ENCODE measurements at places on chromosomes 16 and 17. TPM values are rescaled to one million over a fixed set of nuclear protein-coding genes. Genes with fewer than 3 reads are reported as not detected.
A peak's percentile ranks its signal among the peaks of the same experiment; 100 is the strongest.

GRCh38 chr17:60599220-60599619, 773 bp upstream of the PPM1D start:
- no peak for DNase-seq

- DNase-seq: no peak
Observed at GRCh38 chr16:66741169-66741900, 10.1 kb downstream of the DYNC1LI2 start.

The IGF2BP1 gene
- not detected for total RNA-seq

The TEX14 gene
- 0.50 TPM for total RNA-seq

The CD300LG gene
- total RNA-seq: not detected

DNA sequence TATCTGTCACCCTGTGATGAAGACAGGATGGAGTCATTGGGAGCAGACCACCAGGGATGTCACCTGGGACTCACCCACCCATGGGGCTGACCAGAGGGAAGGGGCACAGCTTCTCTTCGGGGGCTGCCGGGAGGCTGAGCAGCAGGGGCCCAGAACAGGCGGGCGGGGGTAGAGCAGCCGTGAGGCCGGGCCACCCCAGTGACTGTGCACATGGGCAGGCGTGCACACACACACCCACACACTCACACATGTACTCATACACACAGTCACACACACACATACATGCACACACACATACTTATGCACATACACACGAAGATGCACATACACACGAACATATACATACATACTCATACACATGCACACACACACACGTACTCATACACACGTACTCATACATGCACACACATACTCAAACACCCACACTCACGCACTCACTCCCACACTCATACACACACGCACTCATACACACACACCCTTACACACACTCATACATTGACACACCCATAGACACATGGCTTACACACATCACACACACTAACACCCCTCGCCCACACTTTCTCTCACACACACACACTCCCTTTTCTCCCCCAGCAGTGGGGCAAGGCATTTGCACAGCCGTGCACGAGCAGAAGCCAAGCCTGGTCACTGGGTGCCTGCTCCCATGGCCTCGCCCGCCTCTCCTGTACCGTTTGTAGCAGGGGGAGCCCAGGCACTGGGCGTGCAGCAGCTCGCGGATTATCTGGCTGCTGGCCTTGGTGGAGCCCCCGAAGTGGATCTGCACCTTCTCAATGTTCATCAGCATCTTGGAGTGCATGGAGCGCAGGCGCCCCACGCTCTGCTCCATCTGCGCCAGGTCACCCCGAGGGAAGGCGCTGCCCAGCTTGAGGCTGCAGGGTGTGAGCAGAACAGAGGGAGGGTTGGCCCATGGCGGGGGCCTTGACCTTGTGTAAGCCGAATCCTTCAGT, 12.4 kb downstream of the UBALD2 start:
- DNase-seq: no peak

The TMEM92 gene
- total RNA-seq: not detected

GRCh38 chr16:50251375-50252081, 14.8 kb upstream of the ADCY7 start:
- DNase-seq: no peak

DNA sequence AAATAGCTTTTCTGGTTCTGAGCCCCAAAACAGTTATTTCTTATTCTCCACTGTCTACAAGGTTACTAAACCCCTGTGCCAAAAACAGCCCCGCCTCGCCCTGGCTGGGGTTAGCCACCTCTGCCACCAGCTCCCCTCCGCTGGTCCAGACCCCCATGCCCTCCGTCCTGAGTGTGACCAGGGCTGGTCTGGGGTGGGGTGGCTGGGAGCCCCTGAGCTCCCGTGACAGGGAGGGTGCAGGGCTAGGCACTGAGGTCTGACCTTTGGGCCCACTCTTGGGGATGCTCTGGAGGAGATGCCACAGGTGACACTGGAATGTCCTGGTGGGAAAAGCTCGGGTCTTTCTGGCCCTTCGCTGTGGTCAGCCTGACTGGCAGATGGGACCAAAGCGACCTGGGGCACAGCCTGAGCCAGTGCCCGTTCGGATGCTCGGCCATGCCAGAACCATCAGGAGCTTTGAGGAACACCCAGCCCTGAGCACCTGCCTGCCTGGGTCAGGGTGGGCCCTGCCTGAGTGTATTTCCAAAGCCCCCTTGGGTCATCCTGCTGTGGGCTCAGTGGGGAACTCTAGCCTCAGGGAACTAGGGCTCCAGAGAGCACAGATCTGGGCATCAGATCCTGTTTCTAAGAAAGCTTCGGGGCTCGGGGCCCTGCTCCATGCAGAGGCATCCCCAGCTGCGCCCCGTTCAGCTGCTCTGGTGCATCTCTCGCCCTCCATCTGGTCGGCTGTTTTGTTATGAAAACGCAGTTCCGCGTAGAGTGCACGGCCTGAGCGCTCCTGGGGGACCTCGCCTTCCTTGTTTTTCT, 72.1 kb upstream of the GNG13 start:
- no peak for DNase-seq

DNA sequence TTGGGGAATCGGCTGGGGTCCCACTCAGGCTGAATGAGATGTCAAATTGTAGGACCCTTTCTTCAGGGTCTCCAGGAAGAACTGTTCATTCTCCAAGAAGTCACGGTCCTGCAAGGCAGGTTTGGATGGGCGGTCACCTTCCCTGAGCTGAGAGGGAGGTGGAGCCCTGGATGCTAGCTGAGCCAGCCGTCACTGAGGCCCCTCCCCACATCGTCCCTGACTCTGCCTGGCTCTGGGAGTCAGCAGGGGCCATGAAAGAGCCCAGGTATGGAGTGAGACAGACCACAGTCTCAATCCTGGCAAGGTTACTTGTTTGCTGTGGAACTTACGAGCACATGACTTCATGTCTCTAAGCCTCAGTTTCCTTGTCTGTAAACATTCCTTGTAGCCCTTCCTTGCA, 6.0 kb upstream of the MRPL38 start:
- DNase-seq: no peak

GRCh38 chr16:54720259-54720658, 210.4 kb upstream of the IRX5 start:
- DNase-seq: no peak

GRCh38 chr16:8740775-8741355, 56.6 kb downstream of the TMEM186 start:
- no peak for DNase-seq

GRCh38 chr17:64546716-64547115, 39.9 kb downstream of the CEP95 start:
- no peak for DNase-seq

DNA sequence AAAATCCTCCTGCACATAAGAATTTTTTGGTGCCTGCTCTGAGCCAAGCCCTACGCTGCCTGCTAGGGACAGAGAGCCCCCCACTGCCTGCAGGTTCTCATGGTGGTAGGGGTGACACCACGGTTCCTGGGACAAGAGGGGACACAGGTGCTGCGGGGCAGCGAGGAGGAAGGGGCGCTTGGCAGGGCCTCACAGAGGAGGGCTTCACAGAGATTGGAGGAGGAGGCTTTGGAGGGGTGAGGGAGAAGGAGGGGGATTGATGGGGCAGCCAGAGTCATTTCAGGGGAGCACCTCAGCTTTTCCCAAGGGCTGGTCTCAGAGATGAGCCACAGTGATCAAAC, 29.8 kb upstream of the GSG1L start:
- no peak for DNase-seq

DNA sequence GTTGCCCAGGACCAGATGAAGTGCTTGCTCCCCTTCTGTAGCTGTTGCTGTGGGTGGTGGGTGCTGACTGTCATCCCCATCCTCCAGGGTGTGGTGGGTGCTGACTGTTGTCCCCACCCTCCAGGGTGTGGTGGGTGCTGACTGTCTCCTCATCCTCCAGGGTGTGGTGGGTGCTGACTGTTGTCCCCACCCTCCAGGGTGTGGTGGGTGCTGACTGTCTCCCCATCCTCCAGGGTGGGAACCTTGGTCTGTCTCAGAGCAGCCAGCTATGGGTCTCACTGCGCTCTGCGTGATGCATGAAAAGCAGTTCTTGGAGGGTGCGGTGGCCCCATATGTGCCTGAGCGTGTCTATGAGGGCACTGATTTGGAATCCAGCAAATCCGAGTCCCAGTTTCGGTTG, 163.8 kb downstream of the RPTOR start:
- DNase-seq: no peak

DNA sequence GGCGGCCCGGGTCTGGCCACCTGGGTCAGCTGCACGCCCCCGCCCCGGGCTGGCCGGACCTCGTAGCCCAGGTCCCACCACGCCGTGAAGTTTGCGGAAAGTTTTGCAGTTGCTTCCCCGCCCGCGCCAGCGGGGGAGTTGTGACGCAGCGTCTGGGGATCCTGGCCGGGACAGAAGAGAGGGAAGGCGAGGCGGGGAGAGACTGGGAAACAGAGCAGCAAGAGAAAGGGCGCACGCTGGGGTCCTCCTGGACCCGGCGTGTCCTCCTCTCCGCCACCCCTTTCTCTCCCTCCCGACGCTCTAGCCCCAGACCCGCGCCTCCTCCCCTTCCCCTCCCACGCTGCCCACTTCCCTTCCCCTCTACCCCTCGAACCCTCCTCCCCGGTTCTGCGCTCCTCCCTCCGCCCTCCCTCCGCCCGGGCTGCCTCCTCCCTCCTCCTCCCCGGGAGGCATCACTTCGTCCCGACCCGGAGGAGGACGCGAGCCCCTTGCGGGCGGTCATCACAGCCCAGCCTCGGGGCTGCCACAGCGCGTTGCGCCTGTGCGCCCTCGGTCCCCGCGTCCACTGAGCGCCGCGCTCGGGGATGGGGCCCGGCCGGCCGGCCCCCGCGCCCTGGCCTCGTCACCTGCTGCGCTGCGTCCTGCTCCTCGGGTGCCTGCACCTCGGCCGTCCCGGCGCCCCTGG, at the start of gene MRC2:
MRC2 (plus strand) TSS at position 452 of the 685 bp plus-strand sequence; CDS start at position 585, 133 bp downstream.
- DNase-seq: peak; percentile 35

GRCh38 chr17:74736513-74737298, at the start of gene RAB37:
Gene RAB37, plus strand, starts transcription at chr17:74737256. Its CDS starts 17 bp downstream, at chr17:74737273.
- DNase-seq: peak; percentile 39

DNA sequence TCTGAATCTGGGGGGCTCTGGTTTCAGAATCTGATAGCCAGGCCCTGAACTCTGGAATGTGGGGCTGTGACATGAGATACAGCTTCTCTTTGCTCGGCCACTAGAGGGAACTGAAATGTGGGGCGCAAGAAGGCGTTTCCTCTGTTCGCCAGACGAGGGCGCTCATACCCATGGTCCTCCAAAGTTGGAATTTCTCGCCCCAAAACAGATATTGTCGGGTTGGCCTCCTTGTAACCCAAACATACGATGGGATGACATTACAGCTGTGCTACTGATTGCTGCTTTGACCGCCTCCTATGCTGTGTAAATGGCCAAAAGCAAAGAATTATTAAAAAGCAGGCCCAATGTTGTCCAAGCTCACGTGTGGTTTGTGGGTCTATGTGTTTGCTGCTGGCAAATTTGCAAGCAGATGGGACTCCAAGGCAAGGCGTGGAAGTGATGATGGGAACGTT, 13.1 kb upstream of the MSI2 start:
- peak; percentile 79 for DNase-seq

DNA sequence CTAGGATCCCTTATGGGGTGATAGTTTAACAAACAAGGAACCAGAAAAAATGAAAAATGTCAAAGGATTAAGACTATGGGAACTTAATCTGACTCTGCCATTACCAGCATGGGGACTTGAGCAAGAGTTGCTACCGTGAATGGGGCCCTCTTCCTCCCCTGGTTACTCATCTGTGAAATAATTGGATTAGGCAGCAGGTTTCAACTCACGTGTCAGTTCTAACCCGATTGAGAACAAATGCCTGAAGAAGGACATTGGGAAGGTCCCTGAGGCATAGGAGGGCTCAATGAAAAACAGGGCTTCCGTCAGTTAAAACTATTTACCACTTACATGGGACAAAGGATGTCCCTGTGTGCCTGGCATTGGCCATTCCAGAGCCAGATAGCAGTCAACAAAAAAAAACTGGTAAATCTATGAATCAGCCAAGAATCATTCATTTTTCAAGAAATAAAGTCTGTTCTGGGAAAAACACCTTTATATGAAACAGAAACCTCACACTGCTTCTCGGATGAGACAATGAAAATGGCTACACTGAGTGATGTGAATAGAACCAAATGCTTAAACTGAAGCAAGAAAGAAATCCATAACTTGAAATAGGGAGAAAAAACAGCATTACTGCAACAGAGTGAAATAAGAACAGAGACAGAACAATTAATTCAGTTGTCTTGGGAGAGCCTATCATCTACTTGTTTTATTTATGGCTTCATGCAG, 104.3 kb downstream of the ADAMTS18 start:
- no peak for DNase-seq

- no peak for DNase-seq
Observed at GRCh38 chr16:26791169-26791568, 275.6 kb upstream of the C16orf82 start.

GRCh38 chr16:88737298-88738150, 31.2 kb downstream of the CTU2 start:
- DNase-seq: peak; percentile 78

- no peak for DNase-seq
Observed at GRCh38 chr17:2338315-2338657, 985 bp downstream of the SGSM2 start.

The TSPOAP1 gene
- total RNA-seq: 44.1 TPM

The MIS12 gene
- 33.1 TPM for total RNA-seq

GRCh38 chr16:19478505-19478904, 43.4 kb downstream of the GDE1 start:
- DNase-seq: no peak

DNA sequence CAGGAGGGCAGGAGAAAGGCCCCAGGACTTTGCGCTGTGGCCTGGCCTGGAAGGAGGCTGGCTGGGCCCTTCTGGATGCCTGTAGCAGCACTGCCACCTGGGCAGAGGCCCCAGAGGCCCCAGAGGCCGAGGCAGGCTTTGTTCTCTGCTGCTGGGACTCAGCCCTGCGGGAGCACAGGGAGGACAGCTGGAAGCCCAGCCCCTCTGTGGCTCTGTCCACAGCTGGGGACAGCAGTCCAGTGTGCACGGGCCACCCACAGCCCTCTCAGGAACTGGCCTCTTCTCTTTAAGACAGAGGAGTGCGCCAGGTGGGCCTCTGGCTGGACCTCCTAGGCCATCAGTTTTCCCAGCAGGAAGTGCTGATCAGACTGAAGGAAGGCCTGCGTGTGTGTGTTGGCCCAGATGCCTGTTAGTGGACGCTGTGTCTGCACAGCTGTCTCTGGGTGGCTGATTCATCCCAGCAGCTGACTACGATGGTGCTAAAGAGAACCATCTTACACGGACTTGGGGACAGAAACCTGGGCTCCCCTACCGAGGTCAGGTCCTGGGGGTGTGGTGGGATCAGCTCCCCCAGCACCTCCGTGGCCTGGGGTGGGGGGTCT, 26.9 kb upstream of the ZNF750 start:
- no peak for DNase-seq

GRCh38 chr17:3848229-3848835, 2.3 kb upstream of the NCBP3 start:
- DNase-seq: no peak

- DNase-seq: no peak
Observed at GRCh38 chr16:28040039-28040438, 23.5 kb downstream of the GSG1L start.

- DNase-seq: no peak
Observed at GRCh38 chr16:56994311-56994710, 5.0 kb downstream of the NLRC5 start.

The OR3A1 gene
- 0.44 TPM for total RNA-seq
